Activated naive CD4-positive, alpha-beta T cell treated with anti-CD3 and anti-CD28 coated beads, Interleukin-2, amount 50 U/mL, for 72 hours (primary cell): ENCODE measurements at places on chromosomes 4 and X. TPM values are rescaled to one million over a fixed set of nuclear protein-coding genes. Genes with fewer than 3 reads are reported as not detected.

DNA sequence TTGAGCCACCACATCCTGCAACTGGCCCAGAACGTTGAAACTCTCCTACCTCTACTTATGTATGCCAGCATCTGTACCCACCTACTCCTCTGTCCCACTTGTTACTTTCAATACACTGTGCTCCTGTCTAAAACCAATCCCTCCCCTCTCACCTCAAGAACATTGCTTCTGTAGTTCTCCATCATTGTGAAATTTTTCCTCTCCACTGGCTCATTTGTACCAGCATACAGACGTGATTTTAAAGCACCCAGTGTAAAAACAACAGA, 25.5 kb upstream of the USO1 start:
- DNase-seq: no peak

DNA sequence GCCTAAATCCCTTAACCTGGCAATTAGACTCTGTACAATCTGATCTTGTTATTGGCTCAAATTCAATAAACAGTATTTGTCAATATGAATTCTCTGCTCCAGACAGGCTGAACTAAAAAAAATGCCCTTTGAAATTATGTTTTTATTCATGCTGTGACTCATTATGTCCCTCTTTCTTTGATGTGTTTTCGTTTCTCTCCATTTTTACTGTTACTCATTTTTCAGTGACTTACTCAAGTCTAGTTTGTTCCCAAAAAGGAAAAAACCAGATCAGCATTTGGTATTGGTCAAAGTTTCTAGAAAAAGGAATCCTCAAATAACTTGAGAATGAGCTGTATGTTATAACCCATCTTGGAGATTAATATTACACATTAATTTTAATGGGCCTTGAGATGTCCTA, 40.4 kb downstream of the UNC5C start:
- no peak for DNase-seq

DNA sequence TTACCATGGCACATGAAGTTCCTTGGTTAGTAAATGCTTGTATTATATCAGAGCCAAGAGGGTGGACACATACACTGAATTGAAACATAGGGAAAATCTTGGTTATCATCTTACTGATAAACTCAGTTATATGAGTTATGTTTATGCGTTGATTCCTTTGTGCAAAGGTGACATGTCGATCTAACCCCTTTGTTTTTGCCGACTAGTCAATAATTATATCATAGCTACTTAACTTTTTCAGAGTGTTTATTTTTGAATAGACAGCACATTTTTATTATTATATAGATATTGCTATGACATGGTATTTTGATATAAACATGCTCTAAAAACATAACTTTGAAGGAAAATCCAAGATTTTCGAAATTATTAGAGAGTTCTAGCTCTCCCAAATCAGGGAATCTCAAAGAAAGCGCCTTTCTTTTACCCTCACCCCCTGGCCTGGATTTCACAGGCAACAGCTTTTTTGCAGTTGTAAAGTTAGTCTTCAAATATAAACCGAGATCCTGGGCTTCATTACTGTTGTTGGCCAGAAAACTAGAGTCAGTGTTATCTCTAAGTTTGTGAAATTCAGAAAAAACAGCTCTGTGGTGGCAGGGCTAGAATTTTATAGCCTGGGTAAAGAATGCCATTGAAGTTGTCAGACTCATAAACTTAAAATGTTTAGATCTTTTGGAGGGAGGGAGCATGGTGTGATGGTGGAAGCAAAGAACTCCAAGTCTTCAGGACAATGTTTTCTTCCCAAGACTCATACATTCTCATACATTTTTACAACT, 45.8 kb upstream of the PITX2 start:
- DNase-seq: no peak

DNA sequence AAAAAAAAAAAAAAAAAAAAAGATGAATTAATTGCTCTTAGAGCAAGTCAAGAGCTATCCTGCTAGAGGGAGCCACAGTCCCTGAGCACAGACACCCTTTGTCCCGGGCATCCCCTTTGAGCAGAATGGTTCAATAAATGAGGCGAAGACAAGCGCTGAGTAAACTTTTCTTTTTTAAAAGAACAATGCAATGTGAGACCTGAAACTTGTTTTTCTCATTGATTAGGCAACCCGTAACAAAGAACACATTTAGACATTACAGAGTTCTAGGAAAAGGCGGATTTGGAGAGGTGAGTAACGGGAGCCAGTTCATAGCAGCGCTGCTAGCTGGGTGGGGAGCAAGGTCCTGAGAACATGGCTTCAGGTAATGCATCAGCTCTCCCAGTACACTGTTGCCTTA, 46.1 kb downstream of the GRK4 start:
- no peak for DNase-seq

DNA sequence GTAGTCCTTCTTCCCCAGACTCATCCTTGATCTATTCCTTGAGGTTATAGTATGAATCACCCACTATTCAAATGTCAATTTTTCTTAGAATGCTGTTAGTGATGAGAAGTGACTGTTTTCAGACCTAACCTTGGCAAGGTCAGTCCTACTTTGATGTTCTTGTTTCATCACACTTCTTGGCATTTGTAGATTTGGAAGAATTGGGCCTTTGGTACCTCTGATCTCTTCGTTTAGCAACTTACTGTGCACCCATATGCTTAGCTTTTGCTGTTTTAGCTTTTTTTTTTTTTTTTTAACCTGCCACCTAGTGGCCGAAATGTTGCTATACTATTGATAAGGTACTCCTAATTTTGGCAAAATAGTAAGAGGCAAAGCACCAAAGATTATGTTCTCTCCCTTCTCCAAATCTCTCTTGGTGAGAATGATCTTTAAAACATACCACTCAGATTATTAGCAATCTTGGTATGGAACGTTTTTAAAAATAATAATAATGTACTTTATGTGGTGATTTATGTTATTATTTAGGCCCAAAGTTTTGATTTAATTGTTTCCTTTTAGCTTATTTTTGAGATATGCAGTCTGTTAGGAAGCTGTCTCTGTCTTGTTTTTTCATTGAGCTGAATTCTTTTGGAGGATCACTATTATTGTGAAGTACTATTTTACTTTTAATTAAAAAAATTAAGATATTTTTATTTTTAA, 16.6 kb downstream of the DCK start:
- no peak for DNase-seq

RASL11B gene
- 0.14 TPM for total RNA-seq

DNA sequence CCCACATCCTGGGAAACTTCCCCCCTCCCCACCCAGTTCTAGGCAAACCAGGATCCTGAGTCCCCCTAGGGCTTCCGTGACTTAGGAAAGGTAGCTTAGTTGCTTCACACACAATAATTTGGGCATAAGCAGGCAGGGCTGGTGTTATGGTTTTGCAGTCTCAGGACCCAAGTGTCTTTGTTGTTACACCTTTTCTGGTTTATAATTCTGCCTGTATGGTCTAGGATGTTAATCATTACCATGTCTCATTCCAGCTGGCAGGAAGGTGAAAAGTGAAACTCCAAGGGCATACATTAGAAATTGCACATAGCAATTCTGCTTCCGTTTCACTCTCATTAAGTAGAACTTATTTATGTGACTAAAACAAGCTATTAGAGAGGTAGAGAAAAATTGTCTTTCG, 16.8 kb downstream of the UGT8 start:
- DNase-seq: no peak

DNA sequence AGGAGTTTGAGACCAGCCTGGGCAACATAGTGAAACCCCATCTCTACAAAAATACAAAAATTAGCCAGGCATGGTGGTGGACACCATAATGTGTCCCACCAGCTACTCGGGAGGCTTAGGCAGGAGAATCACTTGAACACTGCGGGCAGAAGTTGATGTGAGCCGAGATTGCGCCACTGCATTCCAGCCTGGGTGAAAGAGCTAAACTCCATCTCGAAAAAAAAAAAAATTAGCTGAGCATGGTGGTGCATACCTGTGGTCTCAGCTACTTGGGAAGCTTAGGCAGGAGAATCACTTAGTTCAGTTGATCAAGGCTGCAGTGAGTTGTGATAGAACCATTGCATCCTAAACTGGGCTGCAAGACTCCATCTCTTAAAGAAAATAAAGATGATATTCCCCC, 91.2 kb downstream of the PLS3 start:
- DNase-seq: no peak

DNA sequence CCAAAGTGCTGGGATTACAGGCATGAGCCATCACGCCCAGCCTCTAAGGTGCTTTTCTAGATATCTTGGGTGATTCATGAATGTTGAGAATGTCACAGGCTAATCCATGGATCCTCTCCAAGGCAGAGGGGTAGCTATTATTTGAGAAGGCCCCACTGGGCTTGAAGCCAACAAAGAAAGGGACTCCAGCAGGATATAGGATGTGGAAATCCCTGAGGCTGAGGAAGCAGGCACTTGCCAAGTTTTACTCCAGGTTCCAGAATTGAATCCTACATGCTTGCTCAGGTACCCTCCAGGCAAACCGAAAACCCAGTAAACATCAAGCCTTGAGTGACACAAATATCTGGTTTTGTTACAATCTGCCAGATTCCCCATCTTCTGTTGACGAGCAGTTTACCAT, 15.8 kb downstream of the NLGN3 start:
- no peak for DNase-seq

GRCh38 chrX:22691966-22692565, 307.7 kb upstream of the DDX53 start:
- DNase-seq: no peak

- DNase-seq: no peak
Measured at GRCh38 chr4:139767168-139767567, 101.5 kb downstream of the MGST2 start.

DNA sequence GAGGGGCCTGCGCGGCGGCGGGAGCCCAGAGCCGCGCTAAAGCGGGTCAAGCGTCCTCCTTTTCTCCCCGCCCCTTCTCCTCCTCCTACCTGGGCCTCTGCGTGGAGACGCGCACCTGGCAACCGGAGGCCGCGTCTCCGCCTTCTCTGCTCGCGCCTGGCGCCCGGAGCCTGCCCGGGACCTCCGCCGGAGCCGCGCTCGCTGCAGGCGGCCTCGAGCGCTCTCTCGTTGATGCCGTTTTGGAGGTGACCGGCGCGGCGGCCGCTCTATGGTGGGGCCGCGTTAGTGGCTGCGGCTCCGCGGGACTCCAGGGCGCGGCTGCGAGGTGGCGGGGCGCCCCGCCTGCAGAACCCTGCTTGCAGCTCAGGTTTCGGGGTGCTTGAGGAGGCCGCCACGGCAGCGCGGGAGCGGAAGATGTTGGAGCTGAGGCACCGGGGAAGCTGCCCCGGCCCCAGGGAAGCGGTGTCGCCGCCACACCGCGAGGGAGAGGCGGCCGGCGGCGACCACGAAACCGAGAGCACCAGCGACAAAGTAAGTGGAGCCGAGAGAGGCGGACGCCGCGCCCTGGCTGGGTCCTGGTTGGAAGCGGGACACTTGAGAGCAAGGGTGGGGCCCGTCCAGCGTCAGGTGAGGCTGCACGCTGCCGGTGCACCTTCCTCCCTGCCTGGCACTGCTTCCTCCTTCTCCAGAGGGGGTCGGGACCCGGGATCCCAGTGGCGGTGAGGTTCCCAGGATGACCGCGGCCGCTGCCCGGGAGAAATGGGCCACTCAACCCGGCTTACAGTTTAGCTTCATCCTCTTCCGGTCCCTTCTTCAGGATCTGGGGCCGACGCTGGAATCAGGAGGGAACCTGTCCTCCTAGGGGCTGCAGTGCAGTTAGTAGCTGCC, at the start of gene CDS1:
Gene CDS1 (plus strand): TSS at position 140 of the 888 bp plus-strand sequence. CDS start 275 bp downstream, at position 415.
- peak; percentile 50 for DNase-seq

IQCM gene
- not detected for total RNA-seq

GRCh38 chrX:131202766-131203165, 86.3 kb downstream of the IGSF1 start:
- DNase-seq: no peak

F8A2 gene
- total RNA-seq: not detected

- no peak for DNase-seq
Measured at GRCh38 chr4:184647266-184648053, 1.8 kb downstream of the CASP3 start.

NEUROG2 gene
- total RNA-seq: 0.10 TPM

- no peak for DNase-seq
Measured at GRCh38 chr4:114041117-114041475, 61.6 kb upstream of the ARSJ start.

GRCh38 chr4:176270669-176271068, 1.6 kb upstream of the ASB5 start:
- DNase-seq: no peak

GRCh38 chr4:158159054-158159717, 13.6 kb downstream of the GASK1B start:
- DNase-seq: no peak

- DNase-seq: no peak
Measured at GRCh38 chr4:152112190-152112589, 351.4 kb upstream of the GATB start.

GRCh38 chrX:140766024-140766611, 56.6 kb downstream of the LINC00632 start:
- DNase-seq: peak; percentile 31

DNA sequence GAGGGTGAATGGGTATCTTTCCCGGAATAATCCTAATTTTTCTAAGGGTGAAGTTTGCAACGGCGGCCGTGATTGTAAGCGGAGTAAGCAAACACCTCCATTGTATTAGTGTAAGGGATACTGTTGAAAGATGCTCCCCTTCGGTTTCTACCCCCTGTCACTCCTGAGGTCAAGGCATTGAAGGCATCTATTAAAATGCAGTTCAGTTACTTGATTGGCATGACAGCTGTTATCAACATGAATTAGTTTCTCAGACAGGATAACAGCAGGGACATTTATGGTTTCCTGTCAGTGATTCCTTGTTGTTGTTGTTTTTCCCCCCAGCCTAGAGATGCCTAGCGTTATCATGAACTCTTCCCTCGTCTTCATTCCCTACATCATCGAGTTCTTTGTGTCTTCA, 552 bp downstream of the SLC25A14 start:
- no peak for DNase-seq
